ENCODE measurements at places on chromosomes 5 and 9.

DNA sequence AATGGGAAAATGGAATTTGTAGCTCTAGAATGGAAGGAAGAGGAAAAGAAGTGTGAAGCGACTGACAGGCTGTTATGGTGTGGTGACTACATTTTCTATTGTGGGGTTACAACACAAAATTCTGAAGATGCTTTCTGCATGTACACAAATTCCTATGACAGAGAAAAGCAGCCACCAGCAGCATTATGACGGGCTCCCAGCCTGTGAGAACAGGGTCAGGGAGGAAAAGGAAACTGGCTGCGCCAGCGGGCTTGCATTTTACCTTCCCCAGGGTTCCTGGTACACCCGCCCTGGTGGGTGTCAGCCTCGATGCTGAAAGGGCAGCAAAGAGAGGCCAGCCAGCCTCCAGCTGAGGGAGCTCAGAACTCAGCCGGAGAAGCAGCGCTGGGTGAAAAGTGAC is 41.0 kb downstream of the DDX31 start:
- no peak for DNase-seq

DNA sequence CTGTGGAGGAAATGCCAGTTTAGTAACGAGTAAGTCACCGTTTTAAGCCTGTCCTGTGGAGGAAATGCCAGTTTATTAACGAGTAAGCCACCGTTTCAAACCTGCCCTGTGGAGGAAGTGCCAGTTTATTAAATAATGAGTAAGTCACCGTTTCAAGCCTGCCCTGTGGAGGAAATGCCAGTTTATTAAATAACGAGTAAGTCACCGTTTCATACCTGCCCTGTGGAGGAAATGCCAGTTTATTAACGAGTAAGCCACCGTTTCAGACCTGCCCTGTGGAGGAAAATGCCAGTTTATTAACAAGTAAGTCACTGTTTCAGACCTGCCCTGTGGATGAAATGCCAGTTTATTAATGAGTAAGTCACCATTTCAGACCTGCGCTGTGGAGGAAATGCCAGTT is 18.9 kb upstream of the PDCD6 start:
- DNase-seq = no peak

DNA sequence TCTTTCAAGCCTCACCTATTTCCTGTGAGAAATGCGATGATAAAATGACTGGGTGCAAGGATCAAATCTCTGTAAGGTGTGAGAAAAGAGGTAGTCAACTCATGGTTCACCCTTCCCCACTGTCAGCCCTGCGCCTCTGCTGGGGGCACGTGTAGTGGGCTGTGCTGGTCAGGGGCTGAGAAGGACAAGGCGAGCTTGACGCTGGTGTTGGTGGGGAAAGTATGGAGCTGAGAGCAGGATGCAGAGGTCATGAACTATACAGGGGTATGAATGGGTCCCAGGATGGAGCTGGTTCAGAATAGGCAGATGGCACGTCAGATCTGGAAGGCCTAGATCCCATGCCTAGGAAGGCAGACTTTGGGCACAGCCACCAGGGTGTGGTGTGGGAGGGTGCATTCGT is 20.6 kb downstream of the PITX1 start:
- DNase-seq = no peak

DNA sequence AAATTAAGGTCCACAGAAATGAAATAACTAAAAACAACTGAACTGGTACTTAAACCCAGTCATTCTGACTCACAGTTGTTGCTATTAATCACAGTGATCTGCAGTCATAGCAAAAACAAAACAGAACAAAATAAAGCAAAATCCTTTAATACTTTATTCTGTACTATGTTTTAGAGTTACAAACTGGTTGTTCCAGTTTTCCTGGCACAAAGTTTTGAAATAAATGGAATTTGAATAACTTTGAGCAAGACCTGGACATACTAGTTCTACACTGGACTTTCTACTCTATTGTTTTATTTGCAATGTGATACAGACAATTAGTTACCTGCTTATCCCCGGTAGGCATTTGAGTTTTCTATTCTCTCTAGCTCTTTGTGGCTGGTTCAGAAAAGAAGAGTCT is 147.9 kb downstream of the DMRT2 start:
- DNase-seq = no peak

DNA sequence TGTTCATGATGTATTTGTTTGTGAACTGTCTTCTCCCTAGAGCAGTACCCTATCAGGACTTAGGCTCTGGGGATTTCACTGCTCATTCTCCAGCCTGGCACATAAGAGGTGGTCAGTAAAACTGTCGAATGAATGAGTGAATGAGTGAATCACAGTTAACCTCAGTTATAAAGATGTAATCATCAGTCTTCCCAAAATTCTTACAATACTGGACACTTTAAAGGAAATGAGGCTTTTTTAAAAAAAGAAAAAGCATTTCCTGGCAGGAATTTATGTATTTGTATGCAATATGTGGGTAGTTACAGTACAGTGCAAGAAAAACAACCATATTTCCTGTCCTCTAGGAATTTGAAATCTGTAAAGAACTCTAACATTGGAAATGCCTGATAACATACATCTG is 59.6 kb downstream of the RAI14 start:
- no peak for DNase-seq
